H7 (cell line): ENCODE measurements at places on chromosomes 6 and 20.

GRCh38 chr20:6707321-6707831 lies 60.1 kb upstream of the BMP2 start:
- no peak for DNase-seq

DNA sequence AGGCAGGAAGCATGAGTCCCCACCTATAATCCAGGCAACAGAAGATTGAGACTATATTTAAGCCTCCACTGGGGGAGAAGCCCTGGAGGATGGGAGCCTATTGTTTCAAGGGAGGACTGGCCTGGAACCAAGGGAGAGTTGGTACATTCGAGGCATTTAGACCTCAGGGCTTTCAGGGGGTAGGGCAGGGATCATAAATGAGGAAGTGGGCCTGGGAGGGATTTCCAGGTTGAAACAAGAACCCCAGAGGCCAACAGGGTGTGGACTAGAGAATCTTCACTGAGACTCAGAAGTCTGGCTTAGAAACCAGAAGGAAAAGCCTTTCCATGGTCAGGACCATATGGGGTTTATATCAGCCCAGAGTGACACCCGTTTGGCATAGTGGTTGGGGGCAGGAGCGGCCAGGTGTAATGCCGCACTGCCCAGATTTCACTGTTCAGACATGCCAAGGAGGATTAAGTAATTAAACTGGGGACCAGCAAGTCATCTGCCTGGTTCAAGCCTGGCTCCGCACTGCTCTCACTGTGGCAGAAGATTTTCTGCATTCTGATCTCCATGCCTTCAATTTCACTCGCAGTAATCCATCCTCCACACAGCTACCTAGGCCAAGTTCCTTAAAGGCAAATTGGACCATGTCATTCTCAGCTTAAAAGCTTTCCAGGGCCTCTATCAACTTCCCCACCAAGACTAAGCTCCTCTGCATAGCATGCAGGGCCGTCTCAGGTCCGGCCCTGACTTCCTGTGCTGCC lies 17.8 kb downstream of the LRFN2 start:
- no peak for DNase-seq

GRCh38 chr6:26008470-26008869 lies 45.9 kb downstream of the TRIM38 start:
- no peak for DNase-seq

DNA sequence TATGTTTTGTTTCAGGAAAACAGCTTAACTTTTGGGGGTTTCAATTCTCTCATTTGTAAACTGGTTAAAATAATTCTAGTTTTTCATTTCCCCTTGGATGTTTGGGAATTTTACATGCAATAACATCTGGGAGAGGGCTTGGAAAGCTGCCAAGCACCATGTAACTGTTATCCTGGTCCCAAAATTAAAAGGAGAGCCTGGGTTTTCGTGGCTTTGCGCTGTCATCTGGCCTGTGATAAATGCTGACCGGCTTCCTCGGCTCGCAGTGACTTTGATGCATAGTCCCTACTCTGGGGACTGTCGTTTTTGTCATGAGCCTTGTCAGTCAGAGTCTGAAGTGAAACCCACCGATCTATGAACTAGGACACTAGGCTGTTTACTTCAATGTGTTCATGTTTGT lies 12.2 kb downstream of the SLC35F1 start:
- no peak for DNase-seq

DNA sequence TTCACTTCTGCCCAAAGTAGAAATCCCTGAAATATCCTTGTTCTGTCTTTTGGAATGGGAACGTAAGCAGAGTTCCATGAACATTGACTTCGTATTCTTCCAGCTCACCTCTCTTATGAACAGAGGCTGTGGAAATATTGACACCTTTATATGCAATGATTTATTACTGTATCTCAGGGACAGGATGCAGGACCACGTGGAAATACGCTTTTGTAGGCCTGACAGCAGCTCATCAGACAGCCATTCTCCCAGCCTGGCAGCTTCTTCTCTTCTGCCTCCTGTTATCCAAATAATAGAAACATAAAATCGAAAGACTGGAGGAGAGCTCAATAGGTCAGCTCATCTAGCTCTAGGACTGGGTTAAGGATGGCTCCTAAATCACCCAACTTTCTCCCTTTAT lies 106.2 kb upstream of the DTNBP1 start:
- no peak for DNase-seq

DNA sequence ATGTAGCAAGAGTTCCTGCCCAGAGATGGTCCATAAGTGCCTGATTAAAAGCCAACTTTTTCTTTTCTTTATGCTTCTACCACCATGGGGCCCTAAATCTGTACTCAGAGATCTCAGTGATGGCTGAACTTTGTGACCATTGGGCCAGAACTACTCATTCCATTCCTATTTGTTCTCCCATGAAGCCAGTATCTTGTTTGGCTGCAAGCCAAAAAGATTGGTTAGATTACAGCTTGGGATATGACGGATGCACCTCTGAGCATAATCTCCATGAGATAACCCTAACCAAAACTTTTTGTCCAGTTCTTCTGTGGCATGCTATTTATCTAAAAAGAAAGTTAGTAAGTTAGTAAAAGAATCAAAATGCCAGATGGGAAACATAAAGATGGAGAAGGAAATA lies 72.2 kb downstream of the PLCB4 start:
- no peak for DNase-seq

DNA sequence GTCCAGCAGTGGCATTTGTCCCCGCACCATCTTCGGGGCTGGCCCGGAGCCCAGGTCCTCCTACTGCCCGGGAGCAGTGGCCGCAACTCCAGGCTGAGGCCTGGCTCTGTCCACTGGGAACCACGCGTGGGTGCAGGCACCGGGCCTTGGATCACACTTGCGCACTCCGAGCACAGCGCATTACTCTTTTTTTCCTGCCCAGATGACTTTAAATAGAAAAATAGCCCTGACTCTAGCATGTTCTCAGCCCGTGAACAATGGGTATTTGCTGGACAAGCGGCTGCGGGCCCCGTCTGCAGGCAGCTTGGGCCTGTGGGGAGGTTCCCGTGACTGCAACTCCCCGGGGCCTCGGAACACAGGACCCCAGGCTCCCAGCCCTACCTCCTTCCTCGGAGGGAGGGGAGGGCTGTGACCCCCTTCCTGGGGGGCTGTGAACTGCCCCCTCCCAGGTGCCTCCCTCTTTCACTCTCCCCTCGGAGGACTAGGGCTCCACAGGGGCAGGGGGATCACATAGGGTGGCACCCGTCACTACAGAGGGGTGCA lies 162.2 kb downstream of the TBXT start:
- DNase-seq: peak; percentile 73

DNA sequence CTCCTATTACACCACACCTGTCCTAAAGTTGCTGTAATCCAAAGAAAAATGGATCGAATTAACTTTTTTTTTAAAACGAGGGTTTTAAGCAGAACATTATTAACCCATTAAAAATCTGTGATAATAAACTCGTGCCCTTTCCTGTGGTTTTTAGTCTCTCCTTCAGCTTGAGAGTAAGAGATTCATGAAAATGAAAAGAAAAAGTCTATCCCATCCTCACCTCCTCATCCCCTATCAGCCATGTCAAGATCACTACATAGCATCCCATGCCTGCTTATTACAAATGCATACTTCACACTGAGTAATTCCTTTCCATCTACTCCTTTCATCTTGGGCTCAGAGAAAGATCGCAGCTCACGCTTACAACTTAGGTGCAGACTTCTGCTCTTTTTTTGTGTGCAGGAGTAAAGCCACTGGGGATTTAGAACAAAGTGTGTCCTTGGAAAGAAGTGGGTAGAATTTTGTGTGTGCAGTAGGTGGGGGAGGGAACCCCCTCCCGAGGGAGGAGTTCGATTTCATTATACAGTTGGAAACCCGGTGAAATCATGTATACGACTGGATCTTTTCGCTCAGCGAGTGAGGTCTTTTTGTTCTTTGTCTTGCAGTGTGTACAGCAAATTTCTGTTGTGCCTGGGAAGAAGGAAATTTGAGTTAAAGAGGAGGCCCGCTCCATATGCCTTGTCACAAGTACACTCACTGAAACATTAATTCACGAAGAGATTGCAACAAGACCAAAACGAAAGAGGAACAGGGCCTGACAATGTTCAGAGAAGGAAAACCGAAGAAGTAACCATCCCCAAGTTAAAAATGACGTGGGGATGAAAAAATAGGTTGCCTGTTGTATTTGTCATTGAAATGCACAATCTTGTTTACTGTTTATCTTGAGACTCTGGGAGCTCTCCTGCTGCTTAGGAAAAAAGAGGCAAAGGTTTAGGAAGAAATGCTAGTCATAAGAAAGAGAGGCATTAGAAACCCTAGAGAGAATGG lies 146.5 kb upstream of the ZNF217 start:
- no peak for DNase-seq

DNA sequence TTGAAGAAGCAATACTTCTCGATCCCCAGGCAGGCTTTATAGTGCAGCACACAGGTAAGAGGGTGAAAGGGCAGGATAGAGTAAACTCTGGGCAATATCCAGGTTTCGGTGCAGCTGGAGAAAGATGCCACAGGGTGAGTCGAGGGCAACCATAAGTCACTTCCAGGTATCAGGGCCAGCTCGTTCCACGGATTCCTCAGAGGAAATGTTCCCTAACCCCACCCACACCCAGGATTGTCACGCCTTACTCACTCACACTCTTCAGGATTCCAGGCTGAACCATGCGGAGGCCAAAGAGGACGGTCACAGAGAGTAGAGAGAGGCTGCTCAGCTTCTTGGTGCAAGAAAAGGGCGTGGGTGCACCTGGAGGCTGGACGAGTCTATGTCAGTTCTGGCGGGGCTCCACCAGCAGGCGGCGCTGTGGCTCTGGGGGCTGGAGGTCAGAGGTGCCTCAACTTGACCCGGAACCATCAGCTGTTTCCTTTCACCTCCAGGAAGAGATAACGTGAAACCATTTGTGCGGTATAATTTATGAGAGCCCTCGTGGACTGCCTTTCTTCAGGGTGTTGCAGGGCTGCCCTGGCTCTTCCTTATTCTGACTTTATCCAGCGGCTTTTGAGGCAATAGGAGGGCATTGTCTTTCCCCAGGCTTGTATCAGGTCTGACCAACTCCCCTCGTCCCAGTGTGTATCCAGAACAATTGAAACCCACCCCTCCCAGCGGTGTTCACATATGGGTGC lies 14.5 kb upstream of the WFDC12 start:
- peak; percentile 83 for DNase-seq

GRCh38 chr6:14406614-14407331 lies 289.2 kb downstream of the CD83 start:
- no peak for DNase-seq

DNA sequence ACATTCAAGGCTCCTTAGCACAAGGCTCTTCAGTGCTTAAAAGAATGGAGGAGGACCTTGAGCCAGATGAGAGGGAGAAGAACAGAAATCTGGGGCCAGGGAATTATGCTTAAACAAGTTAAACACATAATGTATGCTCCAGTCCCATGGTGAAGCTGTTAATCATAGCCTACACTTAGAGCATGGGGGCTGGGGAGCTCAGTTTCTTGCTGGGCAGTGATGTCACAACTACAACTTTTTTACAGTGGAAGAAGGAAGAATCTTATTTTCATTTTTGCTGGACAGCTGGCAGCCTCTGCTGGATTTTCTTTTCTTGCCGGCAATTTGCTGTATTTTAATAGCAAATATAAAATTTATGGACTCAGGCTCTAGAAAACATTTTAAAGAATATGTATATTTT lies 432.5 kb downstream of the CD109 start:
- no peak for DNase-seq

DNA sequence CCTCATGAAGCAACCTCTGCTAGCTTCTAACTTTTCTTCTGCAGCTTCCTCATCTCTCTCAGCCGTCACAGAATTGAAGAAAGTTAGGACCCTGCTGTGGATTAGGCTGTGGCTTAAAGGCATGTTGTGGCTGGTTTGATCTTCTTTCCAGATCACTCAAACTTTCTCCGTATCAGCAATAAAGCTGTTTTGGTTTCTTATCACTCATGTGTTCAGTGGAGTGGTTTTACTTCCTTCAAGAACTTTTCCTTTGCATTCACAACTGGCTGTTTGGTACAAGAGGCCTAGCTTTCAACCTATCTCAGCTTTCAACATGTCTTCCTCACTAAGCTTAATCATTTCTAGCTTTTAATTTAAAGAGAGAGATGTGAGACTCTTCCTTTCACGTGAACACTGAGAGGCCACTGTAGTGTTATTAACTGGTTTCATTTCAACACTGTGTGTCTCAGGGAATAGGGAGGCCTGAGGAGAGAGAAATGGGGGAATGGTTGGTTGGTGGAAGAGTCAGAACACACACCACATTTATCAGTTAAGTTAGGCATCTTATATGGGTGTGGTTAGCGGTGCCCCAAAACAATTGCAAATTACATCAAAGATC lies 17.2 kb downstream of the ZSCAN23 start:
- DNase-seq: no peak

DNA sequence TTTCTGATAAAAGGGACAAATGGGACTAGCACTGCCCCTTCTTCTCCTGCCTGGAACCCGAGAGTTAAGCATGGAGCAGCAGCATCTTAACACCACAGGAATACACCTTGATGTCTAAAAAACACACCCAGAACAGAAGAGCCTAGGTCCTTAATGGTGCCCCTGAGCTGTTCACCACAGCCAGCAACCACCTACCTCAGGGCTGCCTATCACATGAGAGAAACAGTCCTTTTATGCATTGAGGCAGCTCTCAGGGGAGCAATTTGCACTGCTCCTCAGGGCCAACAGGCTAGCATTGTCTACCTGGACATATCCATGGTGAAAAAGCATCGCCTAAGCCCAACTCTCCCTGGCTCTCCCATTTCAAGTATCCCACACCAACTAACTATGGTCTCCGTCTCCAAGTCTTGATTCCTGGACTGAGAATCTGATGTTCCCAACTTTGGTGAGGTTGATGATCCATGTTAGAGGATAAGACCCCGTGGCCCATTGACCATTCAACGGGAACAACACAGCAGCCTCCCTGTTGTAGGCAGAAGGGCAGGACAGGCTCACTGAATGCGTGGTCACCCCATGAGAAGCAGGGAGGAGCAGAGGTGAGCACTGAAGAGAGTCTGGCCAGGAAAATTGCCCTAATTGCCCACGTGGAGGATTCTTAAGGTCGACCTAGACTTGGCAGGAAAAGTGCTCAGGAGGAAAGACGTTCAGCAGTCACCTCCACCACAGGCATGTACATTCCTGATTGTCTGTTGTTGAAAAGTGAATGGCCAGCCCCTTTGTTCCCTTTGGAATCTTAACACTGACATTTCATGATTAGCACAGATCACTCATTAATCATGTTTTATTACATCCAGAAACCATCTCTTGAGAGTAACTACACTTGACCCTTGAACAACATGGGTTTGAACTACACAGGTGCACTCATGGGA lies 4.2 kb upstream of the APMAP start:
- no peak for DNase-seq

GRCh38 chr20:646107-646867 lies 6.7 kb downstream of the SRXN1 start:
- no peak for DNase-seq

GRCh38 chr6:100565439-100566104 lies 100.9 kb upstream of the SIM1 start:
- no peak for DNase-seq

DNA sequence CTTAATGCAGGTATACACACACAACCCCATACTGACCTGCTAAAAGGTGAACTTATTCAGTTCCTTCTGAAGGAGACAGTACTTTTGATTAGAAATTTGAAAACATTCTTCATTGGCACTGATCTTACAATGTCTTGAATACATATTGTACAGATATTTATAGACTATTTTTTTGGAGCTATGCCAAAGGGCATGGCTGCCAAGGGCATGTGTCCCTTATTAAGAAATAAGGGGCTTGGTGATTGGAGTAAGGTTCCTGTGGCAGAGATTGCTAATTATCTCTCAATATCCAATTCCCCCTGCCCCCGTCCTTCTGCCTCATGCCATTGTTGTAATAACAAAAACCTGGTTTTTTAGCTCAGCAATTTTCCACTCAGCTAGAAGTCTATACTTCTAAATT lies 355.9 kb downstream of the FARS2 start:
- DNase-seq: no peak

- DNase-seq: no peak
These were observed 140.3 kb downstream of the BCAS1 start for GRCh38 chr20:53929974-53930650.
